ENCODE measurements at places on chromosomes 1 and 21.

DNA sequence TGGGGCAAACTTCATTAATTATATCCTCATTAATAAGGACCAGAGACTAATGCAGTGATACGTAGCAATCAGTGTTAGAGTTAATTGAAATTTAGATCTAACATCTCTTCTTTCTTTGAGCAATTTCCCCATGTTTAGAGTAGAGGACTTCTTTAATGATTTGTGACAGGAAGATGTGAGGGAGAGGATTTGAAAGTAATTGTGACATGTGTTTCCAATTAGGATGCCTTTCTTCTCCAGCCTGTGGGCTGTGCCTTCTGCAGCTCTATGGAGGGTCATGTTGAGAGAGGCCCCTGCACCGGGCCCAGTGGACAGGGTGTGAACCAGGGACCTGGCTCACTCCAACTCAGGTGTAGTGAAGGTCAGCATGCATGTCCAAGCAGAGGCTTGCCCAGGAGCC lies 103.0 kb downstream of the GREM2 start:
- no peak for DNase-seq

GRCh38 chr1:77126307-77126706 lies 92.9 kb downstream of the PIGK start:
- peak; percentile 27 for DNase-seq

DNA sequence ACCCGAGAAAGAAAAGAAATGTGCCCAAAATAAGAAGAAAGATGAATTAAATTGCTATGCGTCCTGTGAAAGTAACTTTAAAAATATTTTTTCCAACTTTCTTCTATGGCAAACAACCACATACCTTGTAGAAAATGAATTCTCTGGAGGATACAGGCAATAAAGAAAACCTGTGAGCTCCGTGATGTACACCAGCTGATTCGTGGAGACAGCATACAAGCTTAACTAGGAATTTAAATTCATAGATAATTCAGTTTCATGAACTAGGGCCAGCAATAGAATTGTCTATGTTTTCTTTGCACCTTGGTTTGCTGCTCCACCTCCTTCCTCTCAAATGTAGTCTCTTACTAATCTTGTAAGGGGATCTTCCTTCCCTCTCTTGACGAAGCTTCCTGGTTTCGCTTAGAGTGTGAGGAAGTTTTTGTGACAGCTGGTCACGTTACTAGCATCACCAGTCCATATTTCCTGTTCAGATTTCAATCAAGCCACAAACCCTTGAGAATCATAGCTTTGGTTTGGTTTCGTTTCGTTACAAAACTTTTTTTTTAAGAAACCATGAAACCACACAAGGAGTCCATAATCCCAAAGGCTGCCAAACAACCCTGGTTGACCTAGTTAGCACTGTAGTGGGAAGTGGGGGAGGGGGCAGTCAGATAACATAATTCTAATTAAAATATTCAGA lies 35.8 kb downstream of the GREM2 start:
- DNase-seq: no peak

DNA sequence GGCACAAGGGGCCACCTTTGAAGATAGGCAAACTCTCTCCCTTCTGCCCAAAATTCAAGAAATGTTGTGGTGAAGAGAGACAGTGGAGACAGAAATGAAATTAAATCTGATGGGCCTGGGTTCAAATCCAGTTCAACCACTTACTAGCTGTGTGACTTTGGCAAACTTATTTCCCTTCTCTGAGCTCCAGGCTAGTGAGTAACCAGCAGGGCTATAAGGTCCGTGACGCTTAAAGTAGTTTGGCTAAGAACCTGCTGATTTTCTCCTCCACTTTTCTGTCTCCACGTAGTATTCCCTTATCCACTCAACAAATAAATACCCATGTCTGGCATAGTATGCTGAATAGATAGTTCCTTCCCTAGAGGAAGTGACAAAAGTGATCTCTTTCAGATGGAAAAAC lies 1.9 kb downstream of the SLC2A1 start:
- no peak for DNase-seq

DNA sequence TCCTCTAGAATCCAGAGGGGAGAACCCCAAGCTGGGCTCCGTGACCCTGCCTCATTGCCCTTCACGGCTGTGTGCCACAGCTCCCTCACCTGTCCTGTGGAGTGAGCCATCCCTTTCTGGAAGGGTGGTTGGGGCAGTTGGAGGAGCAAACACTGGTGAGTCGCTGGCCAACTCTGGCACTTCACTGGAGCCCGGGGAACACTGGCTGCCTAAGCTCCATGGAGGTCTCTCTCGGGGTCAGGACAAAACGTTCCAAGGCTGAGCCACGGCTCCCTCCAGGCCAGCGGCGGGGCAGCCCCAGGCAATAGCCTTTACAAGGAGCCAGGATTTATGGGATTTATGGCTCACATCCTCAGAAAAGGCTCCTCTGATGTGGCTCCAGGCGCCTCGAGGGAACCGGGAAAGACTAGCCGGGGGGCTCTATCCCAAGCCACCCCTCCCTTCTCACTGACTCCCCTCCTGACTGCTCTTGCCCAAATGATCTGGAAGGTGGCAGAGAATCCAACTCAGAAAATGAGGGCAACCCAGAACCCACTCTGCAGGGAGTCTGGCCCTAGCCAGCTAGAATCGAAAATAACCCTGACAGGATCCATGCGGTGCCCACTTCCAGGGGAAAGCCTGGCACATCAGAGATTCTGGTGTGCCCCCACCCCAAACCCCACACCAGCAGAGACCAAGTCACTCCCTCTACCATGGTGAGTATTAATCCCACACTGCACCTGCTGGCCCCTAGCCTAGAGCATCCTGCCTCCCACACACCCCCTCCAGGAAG lies 75.2 kb downstream of the GLIS1 start:
- peak; percentile 48 for DNase-seq

- DNase-seq: no peak
These were observed 565.4 kb upstream of the RGS18 start for GRCh38 chr1:191592907-191593306.

- DNase-seq: no peak
These were observed 76.2 kb downstream of the NFIA start for GRCh38 chr1:61158591-61158990.

DNA sequence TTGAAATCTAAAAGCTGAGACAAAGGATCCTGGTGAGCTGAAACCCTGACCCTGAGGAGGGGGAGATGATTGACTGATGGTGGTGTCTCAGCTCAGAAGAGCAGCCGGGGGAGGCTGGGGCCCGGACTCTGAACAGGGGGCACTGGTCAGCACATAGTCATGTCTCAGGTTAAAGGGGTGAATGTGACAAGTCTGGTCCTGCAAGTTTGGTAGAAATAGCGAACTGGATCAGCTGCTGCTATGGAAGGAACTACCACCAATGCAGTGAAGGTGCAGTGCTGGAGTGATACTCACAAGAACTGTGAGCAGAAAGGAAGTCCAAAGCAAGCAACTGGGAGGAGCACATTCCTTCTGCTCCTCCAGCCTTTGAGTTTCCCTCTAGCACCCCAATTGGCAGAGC lies 98.8 kb upstream of the SSX2IP start:
- DNase-seq: no peak

DNA sequence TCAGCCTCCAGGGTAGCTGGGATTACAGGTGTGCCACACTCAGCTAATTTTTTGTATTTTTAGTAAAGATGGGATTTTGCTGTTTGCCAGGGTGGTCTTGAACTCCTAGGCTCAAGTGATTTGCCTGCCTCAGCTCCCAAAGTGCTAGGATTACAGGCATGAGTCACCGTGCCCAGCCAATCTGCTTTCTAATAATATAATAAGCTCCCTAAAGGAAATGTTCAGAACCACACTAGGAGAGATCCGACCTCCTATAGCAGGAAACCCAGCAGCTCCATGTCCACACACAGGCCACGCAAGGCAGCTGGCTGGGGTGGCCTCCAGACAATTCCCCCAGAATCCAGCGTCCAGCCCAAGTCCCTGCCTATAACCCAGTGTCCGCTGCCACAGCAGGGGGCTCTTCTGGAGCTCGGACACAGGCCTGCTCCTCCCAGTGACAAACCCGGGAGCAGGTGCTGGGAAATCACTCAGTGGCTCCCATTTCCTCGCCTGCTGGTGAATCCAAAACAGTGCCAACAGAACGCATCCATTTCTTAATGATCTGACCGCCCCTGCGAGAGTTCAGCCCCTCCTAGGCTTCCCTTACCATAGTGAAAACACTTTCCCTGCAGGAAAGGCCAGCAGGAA lies 7.5 kb downstream of the RIPK4 start:
- DNase-seq: peak; percentile 39

GRCh38 chr1:29960156-29960755 lies 723.9 kb downstream of the PTPRU start:
- no peak for DNase-seq
